ENCODE measurements at places on chromosomes 2 and 18.

DNA sequence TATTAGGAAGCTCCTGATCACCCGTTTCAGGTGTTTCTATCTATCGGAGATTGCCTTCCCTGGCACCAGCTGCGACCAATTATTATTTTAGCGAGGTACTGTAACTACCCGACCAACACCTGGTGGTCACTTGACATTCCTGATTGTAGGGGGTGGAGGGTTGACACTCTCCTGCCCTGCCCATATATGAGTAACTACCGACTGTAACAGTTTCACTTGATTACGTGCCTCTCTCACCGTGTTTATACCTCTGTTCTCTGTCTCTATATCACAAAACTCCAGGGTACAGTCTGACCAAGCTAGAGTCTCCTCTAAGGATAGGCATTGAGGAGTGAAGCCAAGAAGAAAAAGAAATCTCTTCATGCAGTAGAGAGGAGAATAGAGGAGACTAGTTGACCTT lies 268.0 kb upstream of the LRATD1 start:
- DNase-seq: no peak

DNA sequence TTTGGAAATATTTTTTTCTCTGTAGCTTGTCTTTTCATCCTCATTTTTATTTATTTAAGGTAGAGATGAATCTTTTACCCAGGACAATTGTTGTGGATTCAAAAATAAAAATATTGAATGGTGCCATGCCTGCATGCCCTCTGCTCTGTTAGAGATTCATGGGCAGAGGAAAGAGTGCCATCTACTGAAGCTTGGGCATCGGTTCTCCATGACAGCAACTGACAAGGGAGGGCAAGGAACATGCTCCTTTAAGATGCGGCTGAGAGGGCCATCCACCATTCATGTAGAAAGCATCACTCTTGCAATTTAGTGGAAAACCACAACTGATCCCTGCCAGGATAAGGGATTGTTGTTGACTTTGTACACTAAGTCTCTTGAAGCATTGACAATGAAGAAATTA lies 79.9 kb downstream of the PARD3B start:
- peak; percentile 3 for DNase-seq

GRCh38 chr18:63823516-63824219 lies 48.5 kb downstream of the SERPINB7 start:
- DNase-seq: peak; percentile 36

- no peak for DNase-seq
These were observed 15.3 kb downstream of the BUB1 start for GRCh38 chr2:110662560-110662959.

- no peak for DNase-seq
These were observed 4.3 kb downstream of the ENOSF1 start for GRCh38 chr18:708096-708495.

DNA sequence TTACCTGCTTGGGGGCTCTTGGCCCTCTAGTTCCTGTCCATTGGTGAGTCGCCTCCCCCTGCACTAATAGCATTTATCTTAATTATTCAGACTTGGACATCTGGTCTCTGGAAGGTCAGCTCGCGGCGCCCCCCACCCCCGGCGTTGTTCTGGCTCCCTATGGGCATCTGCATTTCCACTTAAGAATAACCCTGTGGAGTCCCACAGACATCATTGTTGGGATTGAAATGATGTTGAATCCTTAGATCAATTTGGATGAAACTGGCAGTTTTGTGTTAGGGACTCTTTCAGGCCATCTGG lies 313.8 kb upstream of the HS6ST1 start:
- DNase-seq: no peak

DNA sequence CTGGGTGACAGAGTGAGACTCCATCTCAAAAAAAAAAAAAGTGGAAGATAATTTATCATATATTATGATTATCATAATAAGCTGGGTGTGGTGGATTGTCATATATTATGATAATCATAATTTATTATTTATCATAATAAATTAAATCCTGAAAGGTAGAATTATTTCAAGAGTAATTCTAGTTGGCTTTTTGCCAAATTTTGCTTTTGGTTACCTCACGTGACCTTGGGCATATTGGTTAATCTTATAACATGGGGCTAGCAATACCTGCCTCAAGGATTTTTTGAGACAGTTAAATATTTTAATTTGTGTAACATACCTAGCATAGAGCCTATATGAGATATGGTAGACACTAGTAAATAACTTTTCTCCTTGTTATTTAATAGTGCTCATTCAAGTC lies 111.3 kb upstream of the TTC27 start:
- no peak for DNase-seq

DNA sequence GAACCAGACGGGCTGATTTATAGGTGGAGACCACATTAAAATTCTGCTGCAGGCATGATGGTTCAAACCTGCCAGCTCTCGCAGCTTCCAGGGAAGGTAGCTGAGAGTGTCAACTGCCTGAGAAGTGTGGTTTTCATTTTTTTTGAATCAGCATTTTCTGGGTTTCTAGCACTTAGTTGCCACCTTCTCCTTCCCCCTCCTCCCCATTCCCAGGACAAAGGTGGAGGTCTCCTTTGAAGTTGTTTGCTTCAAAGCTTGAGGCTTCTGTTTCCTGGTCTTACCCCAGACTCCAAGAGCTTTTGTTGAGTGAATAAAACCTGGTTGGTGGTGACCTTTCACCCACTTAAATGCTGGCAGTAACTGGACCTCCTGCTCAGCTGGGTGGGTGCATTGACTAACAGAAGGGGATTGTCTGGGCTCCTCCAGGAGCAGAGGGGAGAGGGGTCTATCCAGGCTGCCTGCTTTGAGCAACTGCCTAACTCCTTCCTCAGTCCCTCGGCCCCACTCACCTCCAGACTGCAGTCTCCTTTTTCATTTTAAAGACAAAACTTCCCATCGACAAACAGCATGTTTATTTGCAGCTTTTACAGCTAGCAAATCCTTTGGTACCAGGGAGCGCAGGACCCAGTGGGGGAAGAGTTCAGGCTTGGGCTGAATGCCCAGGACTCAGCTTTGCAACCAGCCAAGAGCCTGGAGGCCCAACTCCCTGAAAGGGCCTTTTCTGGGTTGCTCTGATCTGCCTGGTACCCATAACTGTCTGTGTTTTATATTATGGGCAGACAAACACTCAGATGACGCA lies 3.5 kb downstream of the RHOB start:
- DNase-seq: no peak

DNA sequence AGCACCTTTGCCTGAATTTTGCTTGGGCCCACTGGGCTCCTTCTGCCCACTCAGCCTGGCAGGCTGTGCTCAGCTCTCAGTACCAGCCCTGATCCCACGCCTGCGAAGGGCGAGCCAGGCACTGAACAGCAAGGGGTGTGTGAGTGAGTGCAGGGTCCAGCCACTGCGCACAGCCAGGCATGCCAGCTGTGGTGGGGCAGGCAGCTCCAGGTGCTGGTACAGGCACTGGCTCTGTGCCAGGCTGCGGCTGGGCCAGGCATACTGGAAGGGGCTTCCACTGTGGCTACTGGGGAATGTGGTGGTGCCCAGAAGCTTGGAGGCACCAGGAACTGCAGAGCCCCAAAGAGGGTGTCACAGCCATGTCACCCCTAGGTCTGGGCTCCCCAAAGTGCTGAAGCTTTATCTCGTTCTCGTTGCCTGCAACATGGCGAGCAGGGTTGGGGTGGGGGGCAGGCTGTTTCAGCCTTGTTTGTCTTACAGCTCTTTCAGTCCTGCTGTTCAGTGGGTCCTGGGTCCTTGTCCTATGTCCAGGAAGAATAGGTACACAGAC lies 8.8 kb downstream of the DYSF start:
- no peak for DNase-seq

- DNase-seq: no peak
These were observed 45.9 kb downstream of the WIPF1 start for GRCh38 chr2:174551697-174552096.

DNA sequence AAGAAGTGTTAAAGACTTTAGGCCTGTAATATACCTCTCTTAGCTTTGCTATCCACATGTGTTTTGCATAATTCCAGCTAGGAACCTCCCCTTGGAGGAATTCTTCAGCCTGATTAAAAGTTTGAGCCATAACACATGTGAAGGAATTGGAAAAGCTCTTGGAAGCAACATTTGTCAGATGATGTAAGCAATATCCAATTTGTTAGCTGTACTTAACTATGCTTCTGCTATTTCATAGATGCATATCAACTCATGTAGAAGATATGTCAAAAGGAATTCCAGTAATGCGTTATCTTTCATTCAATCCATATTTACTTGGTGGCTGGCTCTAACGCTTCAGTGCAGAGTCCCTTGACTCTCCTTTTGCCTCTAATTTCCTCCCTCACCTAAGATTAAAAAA lies 46.2 kb downstream of the PKP4 start:
- DNase-seq: no peak

GRCh38 chr2:149258531-149258930 lies 71.9 kb upstream of the LYPD6 start:
- DNase-seq: no peak

DNA sequence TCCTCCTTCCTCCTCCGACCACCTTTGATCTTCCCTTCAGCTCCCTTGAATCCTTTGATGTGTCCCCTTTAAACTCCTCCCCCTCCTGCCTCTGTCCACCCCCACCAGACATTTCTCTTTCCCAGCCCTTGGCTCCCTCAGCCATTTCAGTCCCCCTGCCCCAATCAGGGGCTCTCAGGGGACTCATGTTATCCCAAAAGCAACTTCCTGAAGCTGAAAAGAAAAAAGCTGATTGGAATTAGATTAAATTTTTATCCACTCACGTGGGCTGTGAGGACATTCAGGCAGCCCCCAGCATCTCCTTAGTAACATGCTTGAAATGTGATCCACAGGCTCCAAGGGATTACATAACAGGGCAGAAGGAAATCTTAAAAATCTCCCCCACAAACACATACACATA lies 81.3 kb downstream of the NEURL3 start:
- DNase-seq: no peak

DNA sequence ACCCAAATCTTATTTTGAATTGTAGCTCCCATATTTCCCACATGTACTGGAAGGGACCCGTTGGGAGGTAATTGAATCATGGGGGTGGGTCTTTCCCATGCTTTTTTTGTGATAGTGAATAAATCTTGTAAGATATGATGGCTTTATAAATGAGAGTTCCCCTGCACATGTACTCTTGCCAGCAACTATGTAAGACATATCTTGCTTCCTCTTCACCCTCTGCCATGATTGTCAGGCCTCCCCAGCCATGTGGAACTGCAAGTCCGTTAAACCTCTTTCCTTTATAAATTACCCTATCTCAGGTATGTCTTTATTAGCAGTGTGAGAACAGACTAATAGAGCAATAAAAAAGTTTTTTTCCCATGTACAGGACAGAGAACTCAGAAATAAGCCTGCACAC lies 468.4 kb upstream of the SPHKAP start:
- DNase-seq: no peak

- DNase-seq: no peak
These were observed 229.1 kb upstream of the RASGRP3 start for GRCh38 chr2:33247365-33247764.

- no peak for DNase-seq
These were observed 175.3 kb downstream of the PDE11A start for GRCh38 chr2:177897278-177897677.
